Upper lobe of left lung (tissue), 6 donors: ENCODE measurements at places on chromosomes 2 and 18. TPM values are rescaled to one million over a fixed set of nuclear protein-coding genes. Genes with fewer than 3 reads are reported as not detected.

ANKRD36 gene
- 14.9 TPM for total RNA-seq

- H3K4me1 ChIP-seq = no peaks in the 10 kb centered on the region
- no peaks in the 10 kb centered on the region for H3K27me3 ChIP-seq
- DNase-seq = no peak
- H3K36me3 ChIP-seq = no peaks in the 10 kb centered on the region
- no peak overlapping the region for H3K4me3 ChIP-seq
Measured at GRCh38 chr2:106339132-106339531, 129.1 kb downstream of the RGPD3 start.

GRCh38 chr2:209686448-209686847 is 85.2 kb upstream of the UNC80 start:
- no peaks in the 10 kb centered on the region for H3K27me3 ChIP-seq
- DNase-seq = no peak
- H3K27ac ChIP-seq = no peak overlapping the region
- no peaks in the 10 kb centered on the region for H3K4me1 ChIP-seq

DNA sequence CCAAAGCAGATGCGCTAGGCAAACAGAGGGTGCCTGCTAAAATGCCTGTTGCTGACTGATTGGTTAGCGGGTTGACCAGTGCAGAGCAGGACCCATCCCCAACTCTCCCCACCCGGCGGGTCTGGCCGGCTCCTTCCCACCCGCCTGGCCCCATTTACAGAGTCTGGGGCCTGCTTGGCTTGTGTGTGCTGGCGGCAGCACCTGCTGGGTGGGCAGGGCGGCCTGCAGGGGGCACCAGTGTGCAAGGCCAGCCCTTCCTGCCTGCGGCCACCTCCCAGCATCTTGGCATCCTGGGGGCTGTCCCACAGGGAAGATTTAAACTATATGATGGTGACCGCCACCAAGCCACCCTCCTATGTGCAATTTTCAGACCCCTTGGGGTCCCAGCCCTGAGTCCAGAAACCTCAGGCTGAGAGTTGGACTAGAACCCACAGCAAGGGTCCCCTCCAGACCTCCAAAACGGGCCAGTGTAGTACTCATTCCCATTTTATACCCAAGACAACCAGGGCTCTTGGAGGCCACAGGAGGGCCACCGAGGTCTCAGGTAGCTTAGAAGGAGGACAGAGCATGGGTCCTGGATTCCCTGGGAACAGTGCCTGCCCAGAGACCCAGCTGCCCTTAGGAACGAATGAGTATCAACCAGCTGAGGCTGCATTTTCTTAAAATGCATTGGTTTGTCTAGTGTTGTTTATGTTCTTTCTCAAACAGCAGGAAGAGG is 173.6 kb downstream of the SMAD7 start:
- DNase-seq = peak; percentile 70
- peak overlapping the region; percentile 40 for H3K27ac ChIP-seq
- H3K36me3 ChIP-seq = no peaks in the 10 kb centered on the region
- H3K4me3 ChIP-seq = no peak overlapping the region
- H3K27me3 ChIP-seq = no peaks in the 10 kb centered on the region

DNA sequence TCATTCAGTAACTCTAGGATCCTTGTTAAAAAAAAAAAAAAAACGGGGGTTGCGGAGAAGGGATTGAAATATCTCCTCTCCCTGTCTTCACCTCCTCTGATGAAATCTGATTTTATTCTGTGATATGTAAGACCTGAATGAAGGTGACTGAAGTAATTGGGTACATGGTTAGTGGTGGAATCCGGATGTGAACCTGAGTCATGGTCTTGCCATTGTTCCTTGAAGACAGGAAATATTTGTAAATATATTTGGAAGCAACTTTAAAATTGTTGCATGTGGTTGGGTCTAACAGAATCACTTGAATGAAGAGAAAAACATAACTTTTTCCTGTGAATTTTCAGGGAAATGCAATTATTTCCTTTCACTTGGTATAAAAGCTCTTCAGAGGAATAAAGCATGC is 3.0 kb upstream of the IL1A start:
- no peak for DNase-seq
- no peak overlapping the region for H3K27ac ChIP-seq
- H3K27me3 ChIP-seq = no peaks in the 10 kb centered on the region
- H3K36me3 ChIP-seq = no peaks in the 10 kb centered on the region
- no peaks in the 10 kb centered on the region for H3K4me1 ChIP-seq
